SJCRH30 (cell line): ENCODE measurements at places on chromosomes 13 and 19. TPM values are rescaled to one million over a fixed set of nuclear protein-coding genes. Genes with fewer than 3 reads are reported as not detected.

- DNase-seq, result no peak
Measured at GRCh38 chr13:72620874-72621273, 106.6 kb downstream of the MZT1 start.

GRCh38 chr19:4496304-4496703 is 22.0 kb downstream of the PLIN4 start:
- no peak for DNase-seq

- DNase-seq, result peak; percentile 16
Measured at GRCh38 chr13:102846261-102847015, 606 bp downstream of the ERCC5 start.

GRCh38 chr19:47413941-47414340 is 5.4 kb downstream of the MEIS3 start:
- DNase-seq, result no peak

DNA sequence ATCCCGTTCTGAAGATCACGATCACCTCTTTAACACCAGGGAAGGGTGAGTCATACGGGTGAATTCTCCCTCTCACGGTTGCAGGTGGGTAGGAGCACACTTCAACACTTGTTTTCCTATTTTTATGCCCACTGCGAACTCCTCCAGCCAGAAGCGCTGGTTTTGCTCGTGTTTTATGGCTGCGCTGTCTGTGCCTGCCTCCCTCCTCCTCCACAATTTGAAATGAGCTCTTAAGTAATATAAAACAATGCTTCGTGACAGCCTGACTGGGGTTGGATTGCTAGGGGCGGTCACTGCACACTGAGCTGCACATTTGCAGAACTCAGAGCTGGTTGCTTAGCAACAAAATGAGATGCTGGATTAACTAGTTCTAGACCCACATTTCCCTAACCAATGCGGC is 12.9 kb downstream of the CCDC70 start:
- DNase-seq, result no peak

GRCh38 chr19:5648464-5648863 is 25.6 kb downstream of the SAFB start:
- no peak for DNase-seq

- DNase-seq, result no peak
Measured at GRCh38 chr19:39539165-39539517, 820 bp downstream of the EID2 start.

GRCh38 chr13:89925107-89925506 is 1422.4 kb upstream of the MIR17HG start:
- peak; percentile 58 for DNase-seq

DNA sequence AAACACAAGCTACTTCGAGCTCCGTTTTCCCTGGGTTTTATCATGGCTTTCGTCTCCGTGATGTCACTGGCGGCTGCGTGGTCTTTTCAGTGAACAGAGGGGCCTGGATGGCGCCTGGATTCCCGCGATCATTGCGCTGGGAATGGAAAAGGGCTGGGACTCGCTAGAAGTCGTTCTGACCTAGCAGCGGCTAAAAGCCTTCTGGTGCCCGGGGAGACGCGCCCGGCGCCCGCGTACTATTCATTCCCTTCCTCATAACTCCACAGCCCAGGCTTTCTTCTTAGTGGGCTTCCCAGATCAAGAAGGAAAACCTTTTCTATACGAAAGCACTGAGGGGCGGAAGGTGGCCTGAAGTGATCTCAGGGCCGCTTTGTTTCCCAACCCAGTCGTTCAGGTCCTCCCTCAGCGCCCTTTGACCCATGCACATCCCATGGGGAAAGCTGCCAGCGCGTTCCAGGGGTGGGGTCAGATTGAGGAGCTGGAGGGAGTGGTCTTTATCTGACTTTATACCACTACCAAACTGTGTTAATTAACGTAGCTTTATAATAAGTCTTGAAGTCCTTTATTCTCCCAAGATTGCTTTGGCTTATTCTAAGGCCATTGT is 96.6 kb downstream of the ELF1 start:
- peak; percentile 3 for DNase-seq

GRCh38 chr13:61146571-61146970 is 269.1 kb downstream of the PCDH20 start:
- DNase-seq, result no peak

- DNase-seq, result peak; percentile 46
Measured at GRCh38 chr13:19927117-19927748, 31.3 kb upstream of the ZMYM2 start.

DNA sequence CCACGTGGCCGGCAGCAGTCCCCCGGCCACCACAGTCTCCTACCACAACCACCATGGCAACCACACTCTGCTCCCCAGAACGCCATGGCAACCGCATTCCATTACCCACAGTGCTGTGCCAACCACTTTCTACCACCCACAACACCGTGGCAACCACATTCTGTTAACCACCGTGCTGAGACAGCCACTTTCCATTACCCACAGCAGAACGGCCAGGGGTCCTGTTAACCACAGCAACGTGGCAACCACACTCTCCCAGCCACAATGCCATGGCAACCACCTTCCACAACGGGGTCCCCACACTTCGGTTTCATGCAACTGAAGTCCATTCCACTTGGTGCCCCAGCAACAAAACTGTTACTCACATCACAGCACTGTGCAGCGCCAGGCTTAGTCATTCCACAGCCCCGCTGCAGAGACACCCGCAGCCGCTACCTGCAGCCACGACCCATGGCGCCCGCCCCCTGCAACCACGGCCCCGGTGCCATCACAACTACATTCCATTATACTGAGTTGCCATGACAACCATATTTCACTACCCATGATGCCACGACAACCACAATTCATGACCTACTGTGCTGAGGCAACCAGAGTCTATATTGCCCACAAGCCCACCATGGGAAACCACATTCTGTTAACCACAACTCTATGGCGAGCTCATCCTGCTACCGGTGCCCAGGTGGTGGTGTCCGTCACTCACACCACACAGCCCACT is 10.0 kb downstream of the DPF1 start:
- DNase-seq, result peak; percentile 72

DNA sequence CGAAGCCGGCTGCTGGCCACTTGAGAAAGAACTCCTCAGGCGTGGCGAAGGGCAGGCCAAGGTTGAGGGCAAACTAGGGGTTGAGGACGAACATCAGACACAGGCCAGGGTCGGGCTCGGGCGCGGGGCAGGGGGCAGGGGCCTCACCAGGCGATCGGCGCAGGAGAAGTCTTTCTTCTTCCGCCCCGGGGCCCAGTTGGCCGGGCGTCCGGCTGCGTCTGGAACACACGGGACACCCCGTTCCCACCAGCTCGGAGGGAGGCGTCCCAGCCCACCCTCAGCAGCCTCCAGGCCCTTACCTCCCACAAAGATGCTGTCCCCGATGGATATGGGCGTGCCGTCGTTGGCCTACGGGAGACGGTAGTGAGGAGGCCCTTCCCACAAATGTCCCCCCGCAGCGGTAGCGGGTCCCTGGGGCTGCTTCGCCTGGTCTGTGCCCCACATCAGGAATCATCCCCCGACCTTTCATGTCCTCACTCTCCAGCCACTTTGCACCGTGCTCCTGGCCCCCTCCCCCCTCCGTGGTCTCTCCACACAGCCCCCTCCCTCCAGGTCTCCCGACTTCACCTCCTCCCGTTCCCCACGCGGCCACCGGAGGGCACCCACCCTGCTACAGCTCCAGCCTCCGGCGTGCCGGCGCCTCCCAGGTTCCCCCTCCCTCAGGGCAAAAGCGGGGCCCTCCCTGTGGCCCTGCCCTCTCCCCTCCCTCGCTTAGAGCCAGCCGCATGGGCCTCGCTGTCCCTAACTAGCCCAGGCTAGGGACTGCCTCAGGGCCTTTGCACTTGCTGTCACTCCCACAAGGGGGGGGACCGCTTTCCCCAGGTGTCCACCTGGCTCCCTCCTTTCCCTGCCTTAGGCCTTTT is 4.8 kb downstream of the PNKP start:
- peak; percentile 45 for DNase-seq

GRCh38 chr19:31352782-31353651 is 3.8 kb upstream of the TSHZ3 start:
- DNase-seq, result no peak

DNA sequence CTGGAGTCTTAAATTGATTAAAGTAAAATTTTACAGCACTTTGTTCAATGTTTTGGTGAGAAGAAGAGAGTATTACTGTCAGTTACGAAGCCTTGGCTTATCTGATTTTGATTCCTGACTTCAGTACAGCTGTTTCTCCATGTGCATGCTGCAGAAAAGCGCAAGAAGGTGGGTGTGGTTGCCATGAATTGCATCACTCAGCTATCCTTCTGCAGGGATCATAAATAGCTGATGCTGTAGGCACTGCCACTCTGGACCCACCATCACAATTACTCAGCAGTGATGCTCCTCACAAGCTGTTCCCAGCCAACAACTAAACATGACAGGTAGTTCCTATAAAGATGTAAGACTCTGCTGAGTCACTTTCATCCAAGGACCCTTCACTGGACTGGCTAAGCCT is 321.2 kb downstream of the IRS2 start:
- DNase-seq, result no peak

The FCAR gene
- not detected in 2 replicates for total RNA-seq

The SYNGR4 gene
- not detected in 2 replicates for total RNA-seq

The PGLYRP2 gene
- not detected in 2 replicates for total RNA-seq

The ACER1 gene
- not detected in 2 replicates for total RNA-seq

The DBP gene
- total RNA-seq, result 23.9 and 24.4 TPM in 2 replicates

The EVI5L gene
- 5.5 and 6.0 TPM in 2 replicates for total RNA-seq

The FUT2 gene
- total RNA-seq, result 0.08 and 0.30 TPM in 2 replicates

The SYCN gene
- total RNA-seq, result not detected in 2 replicates

The ZNF527 gene
- total RNA-seq, result 8.1 and 8.4 TPM in 2 replicates

The SRRM5 gene
- 0.10 and 0.12 TPM in 2 replicates for total RNA-seq

The CYP4F12 gene
- not detected in 2 replicates for total RNA-seq

The SHISA7 gene
- total RNA-seq, result not detected in 2 replicates

The ZNF490 gene
- total RNA-seq, result 8.0 and 9.3 TPM in 2 replicates
